CD4-positive, alpha-beta T cell treated with Interleukin-4 for 1 hour (primary cell): ENCODE measurements at places on chromosomes 11 and 22.

- no peak for DNase-seq
Observed at GRCh38 chr11:115418081-115418480, 86.1 kb downstream of the CADM1 start.

GRCh38 chr11:112277941-112278340 lies 17.3 kb upstream of the PLET1 start:
- no peak for DNase-seq

GRCh38 chr11:66417000-66417399 lies 3.8 kb upstream of the NPAS4 start:
- no peak for DNase-seq

DNA sequence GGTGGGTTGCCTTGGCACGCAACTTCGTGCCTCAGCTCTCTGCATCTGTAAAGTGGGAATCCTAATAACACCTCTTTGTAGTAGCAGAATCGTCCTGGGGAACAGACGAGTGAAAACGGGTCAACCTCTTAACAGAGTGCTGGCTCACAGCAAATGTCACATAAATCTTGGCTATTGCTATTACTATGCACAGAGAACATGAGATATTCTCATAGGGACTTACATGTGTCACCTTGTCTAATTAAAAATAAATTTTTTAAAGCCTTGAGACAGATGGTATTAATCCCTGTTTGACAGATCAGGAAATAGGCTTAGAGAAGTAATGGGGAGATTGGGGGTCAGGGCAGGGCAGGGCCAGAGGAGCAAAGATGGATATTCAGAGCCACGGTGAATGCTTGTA lies 44.3 kb upstream of the IGSF9B start:
- no peak for DNase-seq

DNA sequence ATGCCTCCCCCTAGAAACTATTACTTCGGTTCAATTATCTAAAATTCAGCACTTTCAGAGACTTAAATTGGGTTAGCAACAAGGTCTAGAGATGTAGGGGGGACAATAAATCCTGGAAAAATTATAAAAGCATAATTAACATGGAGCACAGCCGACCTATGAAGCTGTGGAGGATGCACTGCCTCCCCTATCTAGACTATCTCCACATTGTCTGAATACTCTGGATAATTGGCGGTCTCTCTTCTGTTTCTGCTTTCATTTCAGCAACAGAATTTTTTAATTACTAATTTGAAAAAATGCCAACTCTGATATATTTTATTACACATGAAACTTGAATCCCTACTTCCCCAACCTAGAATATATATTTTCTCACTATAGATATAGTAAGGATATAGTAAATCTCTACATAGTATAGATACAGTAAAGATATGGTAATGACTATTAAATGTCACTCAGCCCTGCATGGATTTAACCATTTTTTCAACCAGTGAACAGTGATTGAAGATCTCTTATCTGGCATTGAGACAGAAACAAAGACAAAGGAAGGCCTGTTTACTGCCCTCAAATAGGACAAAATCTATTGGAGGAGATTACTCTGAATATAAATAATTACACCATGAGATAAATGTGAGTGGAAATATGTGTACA lies 157.6 kb downstream of the BLID start:
- DNase-seq: no peak

GRCh38 chr11:77470971-77471370 lies 2.9 kb downstream of the PAK1 start:
- DNase-seq: no peak

DNA sequence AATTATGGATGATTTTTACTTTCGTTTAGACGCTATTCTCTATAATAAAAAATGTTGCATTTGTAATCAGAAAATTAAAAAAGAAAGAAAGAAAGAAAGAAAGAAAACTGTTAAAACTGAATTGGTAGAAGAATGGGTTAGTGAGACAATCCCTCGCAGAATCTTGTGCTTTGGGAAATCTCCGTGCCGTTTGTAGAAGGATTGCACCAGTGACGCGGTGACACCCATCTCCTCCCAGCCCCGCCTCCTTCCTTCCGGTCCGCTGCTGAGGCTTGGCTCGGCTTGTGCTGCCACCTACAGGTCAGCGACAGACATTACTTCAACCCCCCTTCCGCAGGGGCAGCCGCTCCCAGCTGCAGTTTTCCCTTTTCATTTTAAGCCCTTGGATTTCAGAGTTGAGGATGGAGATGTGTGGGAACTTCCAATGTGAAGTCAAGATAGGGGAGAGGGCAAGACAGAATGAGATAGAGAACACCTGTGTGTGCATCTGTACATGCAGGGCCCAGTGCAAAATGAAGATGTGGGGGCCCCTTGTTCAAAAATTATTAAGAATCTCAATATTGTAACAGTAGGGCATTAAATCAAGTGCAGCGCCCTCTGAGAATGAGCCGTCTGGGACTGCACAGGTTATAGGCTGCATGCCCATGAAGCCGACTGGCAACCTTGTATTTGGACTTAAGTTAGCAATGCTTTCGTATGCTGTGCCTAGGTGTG lies 41.1 kb downstream of the TST start:
- peak; percentile 90 for DNase-seq

GRCh38 chr22:19875061-19875530 lies 20.4 kb upstream of the GNB1L start:
- DNase-seq: no peak

GRCh38 chr11:26753723-26754504 lies 32.1 kb upstream of the SLC5A12 start:
- no peak for DNase-seq

GRCh38 chr11:15227011-15227410 lies 112.3 kb downstream of the INSC start:
- no peak for DNase-seq

DNA sequence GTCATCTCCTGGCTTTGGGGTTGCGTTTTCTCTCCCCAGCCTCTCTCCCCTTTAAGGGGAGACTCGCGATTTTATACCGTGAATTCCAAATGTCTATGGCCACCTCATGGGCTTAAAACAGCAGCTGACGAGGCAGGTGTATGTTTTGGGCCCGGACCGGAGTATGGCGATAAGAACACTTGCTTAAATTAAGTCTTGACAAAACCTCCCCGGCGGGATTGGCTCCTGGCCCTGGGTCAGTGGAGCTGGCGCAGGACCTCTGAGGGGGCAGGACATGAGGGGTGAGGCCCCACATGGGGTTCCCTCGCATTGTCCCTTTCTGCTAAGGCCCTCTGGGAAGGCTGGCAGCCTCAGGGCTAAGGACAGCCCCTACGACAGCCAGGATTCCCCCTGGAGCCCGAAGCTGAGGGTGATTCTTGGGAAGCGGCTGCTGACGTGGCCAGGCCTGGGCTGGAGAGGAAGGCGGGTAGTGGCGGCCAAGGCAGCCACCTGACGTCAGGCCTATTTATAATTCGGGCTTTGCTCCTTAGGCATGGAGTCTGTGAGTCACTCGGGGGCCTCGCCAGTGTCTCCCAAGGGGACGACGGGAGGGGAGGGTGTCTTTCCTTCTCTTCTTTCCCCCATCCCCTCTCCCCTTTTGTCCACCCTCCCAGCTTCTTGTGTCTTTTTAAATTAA lies 12.7 kb downstream of the MYO18B start:
- no peak for DNase-seq
